ENCODE measurements at places on chromosomes 12 and 14.

DNA sequence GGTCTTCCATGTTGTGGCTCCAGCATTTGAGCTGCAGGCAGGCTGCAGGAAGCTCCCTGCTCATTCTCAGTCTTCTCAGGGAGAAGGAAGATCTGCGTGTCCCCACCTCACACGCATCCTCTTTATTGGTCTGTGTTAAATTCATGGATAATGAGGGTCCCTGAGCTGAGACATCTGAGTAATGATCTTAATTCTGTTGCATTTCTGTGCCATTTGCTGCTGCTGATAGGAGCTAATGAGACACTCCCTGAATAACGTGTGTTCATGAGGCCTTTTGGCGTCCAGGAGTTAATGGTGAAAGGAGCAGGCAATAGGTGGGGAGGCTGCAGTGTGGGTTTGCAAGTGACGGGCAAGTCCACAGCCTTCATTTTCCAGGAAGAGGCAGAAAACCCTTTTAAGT, 46.6 kb upstream of the OAS1 start:
- DNase-seq: no peak

GRCh38 chr14:104081261-104081835, 4.2 kb upstream of the ASPG start:
- DNase-seq: no peak

- no peak for DNase-seq
Observed at GRCh38 chr12:550473-551260, 90.9 kb downstream of the B4GALNT3 start.

DNA sequence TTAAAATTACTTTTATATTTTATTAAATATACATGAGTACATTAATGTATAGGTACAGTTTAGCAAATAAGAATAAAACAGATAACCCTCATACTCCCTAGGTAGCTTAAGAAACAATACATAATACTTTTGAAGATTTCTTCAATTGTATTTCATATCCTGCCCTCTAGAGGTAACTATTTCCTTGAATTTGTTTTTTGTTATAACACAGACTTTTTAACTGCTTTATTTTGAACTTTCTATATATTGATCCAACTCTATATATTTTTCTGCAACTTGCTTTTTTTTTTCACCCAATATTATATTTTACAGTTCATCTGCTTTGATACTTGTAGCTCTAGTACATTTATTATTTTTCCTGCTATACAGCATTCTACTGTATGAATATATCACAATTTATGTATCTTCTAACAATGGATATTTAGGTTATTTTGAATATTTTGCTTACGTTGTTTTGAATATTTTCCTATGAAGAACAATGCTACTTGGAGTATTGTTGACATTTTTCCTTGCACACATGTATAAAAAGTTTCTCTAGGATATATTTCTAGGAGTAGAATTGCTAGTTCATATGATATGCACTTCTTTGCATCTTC, 72.8 kb upstream of the ABCD2 start:
- no peak for DNase-seq

DNA sequence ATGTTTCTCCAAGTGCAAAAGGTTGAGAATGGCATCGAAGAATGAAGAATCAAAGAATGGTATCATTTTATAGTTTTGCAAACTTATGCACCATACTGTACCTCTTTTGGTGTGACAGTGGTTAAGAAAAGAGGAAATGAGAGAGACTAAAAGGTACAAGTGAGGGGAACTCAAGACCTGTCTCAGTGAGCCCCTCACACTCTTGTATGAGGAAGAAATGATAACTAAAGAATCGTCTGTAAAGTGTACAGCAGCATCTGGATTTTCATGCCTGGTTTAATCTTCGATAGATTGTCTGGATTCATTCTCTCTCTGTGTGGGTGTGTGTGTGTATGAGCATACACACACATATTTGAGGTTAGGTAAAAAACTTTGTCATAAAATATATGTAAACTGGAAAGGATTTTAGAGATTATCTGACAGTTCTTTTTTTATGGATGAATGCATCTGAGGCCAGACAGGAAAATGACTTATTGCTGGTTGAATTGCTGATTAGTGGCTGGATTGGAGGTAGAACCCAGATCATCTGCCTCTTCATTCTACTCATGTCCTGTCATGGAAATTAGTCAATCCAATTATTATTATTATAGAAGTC, 16.0 kb upstream of the SLC38A2 start:
- DNase-seq: peak; percentile 43

DNA sequence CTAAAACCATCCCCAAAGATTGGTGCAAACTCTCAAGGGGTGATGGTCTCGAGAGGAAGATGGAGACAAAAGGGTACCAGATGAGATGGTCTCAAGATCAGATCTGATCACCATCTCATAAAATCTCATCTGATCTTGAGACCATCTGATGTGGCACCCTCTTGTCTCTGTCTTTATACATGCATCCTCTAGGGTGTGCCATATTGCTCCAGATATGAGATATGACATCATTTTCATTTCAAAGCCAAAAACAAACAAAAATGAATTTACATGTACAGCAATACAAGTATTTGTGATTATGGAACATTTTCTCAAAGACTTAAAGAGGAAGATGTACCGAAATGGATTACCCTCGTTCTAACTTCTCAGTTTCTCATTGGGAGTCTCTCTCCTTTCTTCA, 787.2 kb downstream of the GALC start:
- no peak for DNase-seq

GRCh38 chr14:96062010-96062409, 22.8 kb downstream of the C14orf132 start:
- no peak for DNase-seq

DNA sequence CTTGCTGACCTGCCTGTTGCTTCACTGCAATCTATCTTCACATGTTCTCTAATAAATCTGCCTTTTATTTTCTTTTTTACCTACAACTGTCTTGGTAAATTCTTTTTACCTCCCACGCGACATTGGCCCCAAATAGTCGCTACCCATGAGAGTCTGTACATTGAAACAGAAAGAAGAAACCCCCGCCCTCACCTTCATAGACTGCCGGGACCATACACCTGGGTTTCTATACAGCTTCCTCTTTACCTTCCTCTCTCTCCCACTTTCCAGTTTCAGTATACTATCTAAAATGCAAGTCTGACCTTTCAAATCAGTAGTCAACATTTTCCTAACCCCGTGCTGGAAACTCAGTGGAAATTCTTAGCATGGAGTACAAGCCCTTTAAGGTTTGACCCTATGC, 4.8 kb downstream of the SLC8A3 start:
- DNase-seq: no peak

GRCh38 chr12:57584690-57585089, 6.3 kb upstream of the PIP4K2C start:
- DNase-seq: no peak

- no peak for DNase-seq
Observed at GRCh38 chr14:94541234-94541975, 19.8 kb upstream of the SERPINA4 start.

DNA sequence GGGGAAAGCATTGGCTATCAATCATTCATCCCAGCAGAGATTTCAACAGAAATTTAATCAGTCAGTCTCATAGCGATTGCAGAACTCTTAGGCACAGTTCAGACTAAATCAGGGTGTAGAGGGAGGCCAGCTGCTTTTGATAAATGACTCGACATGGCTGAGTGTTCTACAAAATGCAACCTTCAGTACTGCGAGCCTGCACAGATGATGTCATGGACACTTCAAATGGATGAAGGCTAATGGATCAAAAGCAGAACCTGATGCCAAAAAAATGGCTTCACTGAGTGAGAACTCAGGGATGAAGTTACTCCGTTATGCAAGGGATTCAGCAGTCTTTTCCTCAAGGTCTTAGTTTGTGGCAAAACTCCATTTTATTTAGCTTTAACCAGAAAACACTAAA, 167.3 kb downstream of the DACT1 start:
- no peak for DNase-seq

GRCh38 chr12:103840462-103840875, 565 bp downstream of the NT5DC3 start:
- no peak for DNase-seq

DNA sequence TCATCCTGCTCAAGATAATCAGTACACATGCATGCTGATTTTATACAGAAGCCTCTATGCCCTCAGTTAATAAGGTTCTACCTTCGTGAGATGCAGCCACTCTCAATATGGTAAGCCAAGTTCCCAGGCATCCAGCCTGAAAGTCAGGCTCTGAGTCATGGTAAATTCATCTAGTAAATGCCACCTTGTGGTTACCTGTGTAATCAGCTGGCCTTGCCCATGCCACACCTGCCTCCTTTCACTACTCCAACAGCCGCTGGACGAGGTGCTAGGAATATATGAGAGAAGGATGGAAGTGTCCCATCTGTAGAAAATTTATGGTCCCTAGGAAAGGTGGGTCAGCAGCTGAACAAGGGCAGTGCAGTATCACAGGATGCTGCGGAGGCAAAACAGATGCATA, 207.3 kb downstream of the SSPN start:
- DNase-seq: no peak

GRCh38 chr12:18823461-18823860, 85.5 kb downstream of the CAPZA3 start:
- no peak for DNase-seq

- DNase-seq: no peak
Observed at GRCh38 chr14:26282578-26282977, 315.3 kb downstream of the NOVA1 start.

DNA sequence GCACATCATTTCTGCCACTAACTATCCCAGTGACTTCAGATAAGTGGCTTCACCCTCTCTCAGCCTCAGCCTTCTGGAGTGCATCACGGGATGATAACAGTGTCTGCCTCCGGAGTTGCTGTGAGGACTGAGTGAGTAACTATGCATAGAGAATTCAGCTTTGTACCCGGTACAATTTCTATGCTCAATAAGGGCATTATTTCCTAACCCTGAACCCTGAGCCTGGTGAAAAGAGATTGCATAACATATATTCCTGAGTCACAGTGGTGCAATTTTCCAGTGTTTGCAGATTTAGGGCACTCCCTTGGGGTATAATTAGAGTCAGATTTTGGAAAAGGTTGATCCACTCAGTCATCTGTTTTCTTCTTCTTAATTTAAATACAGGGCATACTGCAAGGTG, 181.1 kb downstream of the PTPN11 start:
- no peak for DNase-seq

DNA sequence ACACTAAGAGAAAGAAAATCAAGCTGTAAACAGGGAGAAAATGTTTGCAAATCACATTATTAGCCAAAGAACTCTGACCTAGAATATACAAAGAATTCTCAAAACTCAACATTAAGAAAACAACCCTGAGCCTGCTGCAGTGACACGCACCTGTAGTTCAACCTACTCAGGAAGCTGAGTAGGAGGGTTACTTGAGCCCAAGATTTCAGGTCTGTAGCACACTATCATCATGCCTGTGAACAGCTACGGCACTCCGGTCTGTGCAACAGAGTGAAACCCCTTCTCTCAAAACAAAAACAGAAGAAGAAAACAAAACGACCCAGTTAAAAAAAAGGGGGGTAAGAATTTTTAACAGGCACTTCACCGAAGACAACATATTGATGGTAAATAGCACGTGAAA, 20.8 kb downstream of the SAV1 start:
- DNase-seq: no peak

GRCh38 chr12:84856156-84856900, 56.3 kb downstream of the SLC6A15 start:
- DNase-seq: no peak

- peak; percentile 46 for DNase-seq
Observed at GRCh38 chr14:49853572-49854375, 1.2 kb upstream of the NEMF start.

DNA sequence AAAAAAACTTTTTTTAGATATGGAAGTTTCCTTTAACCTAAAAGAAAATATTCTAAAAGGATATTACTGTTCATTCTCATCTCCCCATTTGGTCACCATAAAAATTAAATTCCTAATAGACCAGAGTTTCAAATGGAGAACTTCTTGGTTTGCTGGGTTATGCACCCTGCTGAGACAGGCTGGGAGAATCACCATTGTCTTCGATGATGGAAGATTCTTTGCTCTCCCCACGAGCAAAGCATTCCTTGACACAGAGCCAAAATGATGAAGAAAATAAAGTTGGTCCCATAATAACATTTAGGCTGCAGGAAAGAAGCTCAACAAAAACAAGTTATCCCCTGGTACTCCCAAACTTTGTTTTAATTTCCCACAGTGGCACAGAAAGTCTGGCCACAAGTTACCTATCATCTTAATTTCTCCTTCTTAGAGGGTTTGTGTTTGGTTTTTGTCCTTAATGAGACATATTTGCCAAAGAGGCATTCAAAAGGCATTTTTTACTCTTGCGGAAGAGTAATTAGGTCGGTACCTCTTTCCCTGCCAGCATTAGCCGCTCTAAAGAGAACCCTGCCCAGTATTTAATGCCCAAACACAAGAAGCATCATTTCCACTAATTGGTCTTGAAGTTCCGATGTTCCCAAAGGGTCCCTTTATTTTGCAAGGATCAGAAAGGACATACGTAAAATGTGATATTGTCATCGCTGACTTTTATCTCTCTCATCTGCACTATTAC, 4.8 kb downstream of the DIO2 start:
- no peak for DNase-seq

Data from amniotic stem cell (primary cell).